CD4-positive, alpha-beta T cell treated with Interleukin-2 at 100 ng/mL for 4 hours (primary cell): ENCODE measurements at places on chromosomes 13 and 19.

- DNase-seq = no peak
Measured at GRCh38 chr13:39970177-39970846, 314.9 kb downstream of the COG6 start.

GRCh38 chr19:14118165-14119051 lies 846 bp upstream of the PRKACA start:
- DNase-seq = peak; percentile 25

GRCh38 chr13:21657538-21657937 lies 13.3 kb upstream of the FGF9 start:
- no peak for DNase-seq

DNA sequence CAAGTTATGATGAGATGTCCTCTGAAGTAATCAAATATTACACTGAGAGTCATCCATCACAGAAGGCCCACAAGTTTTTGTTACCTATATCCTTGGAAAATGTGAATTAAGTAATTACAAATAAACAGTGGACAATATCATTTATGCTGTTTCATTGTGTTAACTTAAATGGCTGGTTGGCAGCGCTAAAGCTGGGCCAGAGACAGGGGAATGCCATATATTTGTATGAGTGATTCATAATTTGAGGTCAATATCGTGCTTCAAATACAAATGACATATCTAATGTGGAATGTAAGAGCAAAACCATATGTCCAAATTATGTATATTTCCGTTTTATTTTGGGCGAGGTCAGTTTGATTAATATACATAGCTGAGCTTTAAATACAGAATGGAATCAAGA lies 1556.2 kb downstream of the SLITRK5 start:
- DNase-seq = no peak

DNA sequence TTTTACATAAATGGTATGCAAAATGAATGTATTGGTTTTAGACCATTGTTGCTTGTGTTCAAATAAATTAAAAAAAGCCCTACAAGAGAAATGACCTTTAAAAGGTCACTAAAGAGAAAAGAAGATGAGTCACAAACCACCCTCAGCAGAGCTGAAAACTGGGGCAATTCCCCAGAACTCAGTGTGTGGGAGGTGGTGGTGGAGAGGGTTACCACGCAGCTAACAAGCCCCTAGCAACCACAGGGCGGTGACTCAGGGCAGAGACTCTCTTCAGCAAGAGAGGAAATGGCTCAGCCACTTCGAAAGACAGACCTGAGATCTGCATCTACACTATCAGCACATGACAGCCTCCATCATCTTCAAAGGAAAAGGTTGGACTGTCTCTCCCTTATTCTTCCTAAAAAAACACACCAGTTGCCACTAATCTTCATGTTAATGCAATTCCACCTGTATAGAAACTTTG lies 29.4 kb upstream of the NDFIP2 start:
- peak; percentile 94 for DNase-seq

- DNase-seq = no peak
Measured at GRCh38 chr19:46404055-46404752, 9.2 kb downstream of the CCDC8 start.

DNA sequence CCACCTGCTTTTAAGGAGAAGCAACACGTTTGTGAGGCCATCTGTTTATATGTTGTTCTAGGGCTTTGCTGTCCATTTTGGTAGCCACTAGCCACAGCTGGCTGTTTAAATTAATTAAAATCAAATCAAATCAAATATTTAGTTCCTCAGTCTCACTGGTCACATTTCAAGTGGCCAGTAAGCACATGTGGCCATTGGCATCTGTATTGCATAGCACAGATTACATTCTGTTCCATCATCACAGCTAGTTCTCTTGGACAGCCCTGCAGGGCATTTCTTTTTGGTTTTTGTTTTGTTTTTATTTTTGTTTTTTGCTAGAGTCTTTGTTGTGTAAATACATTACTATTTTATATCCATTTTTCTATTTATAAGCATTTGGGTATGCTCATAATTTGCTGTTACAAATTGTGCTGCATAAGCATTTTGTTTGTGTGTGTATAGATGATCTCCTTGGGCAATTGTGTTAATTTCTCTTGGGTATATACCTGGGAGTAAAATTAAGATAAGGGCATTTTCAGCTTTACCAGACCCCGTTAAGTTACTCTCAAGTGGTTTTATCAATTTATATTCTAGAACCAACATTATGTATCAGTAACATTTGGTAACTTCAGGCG lies 31.3 kb downstream of the SAE1 start:
- DNase-seq = no peak

- DNase-seq = no peak
Measured at GRCh38 chr19:19147344-19147743, 9.1 kb upstream of the TMEM161A start.

GRCh38 chr19:53545271-53546065 lies 7.5 kb downstream of the ZNF331 start:
- DNase-seq = no peak

GRCh38 chr19:913080-913748 lies at the start of gene R3HDM4:
Gene R3HDM4 (minus strand): TSS chr19:913219. CDS start chr19:913157, 62 bp downstream.
- peak; percentile 83 for DNase-seq

- no peak for DNase-seq
Measured at GRCh38 chr19:13814550-13814949, 19.3 kb downstream of the ZSWIM4 start.

DNA sequence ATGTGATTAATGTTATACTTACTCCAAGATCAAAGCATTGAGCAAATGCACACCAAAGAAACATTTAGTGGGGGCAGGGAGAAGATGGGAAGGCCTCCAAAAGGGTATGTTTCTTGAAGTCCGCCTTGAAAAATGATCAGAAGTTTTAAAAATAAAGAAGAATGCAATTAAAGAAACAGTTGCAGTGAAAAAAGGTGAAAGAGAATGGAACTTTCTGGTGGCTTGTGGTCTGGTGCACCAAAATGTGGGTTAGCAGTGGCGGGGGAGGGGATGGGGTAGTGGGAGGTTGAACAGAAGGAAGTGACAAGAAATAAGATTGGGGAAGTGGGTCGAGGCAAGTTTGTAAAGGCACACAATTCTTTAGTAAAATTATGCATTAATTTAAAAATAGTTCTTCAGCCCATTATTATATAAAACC lies 2.5 kb downstream of the LCP1 start:
- peak; percentile 68 for DNase-seq

- peak; percentile 53 for DNase-seq
Measured at GRCh38 chr13:79194272-79194671, 211.8 kb downstream of the RBM26 start.

- DNase-seq = no peak
Measured at GRCh38 chr13:67062160-67062559, 168.0 kb downstream of the PCDH9 start.

- DNase-seq = no peak
Measured at GRCh38 chr13:21362741-21363140, 96.4 kb downstream of the ZDHHC20 start.

- DNase-seq = no peak
Measured at GRCh38 chr13:45492538-45492937, 27.8 kb downstream of the COG3 start.

DNA sequence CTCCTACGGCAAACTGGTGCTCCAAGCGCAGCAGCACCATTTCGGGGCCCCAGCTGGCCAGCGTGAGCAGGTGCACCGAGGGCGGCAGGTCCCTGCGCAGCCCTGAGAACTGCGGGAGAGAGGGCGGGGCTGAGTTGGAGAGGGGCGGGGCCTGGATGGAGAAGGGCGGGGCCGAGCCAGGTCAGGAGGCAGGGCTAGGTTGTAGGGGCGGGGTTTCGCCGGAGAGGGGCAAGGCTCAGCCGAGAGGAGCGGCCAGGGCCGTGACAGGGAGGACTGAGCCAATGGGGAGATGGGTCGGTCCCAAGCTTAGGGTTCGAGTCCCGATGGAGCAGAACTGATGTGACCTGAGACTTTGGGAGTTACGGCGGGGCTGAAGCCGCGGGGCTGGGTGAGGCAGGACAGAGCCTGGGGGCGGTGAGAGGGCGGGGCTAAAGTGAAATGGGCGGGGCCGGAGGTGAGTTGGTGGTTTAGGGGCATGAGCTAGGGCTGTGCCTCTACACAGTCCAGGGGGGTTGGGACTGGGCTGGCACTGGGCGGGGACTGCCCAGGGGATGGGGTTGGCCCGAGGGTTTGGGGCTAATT lies 19.0 kb downstream of the MAN2B1 start:
- DNase-seq = no peak

DNA sequence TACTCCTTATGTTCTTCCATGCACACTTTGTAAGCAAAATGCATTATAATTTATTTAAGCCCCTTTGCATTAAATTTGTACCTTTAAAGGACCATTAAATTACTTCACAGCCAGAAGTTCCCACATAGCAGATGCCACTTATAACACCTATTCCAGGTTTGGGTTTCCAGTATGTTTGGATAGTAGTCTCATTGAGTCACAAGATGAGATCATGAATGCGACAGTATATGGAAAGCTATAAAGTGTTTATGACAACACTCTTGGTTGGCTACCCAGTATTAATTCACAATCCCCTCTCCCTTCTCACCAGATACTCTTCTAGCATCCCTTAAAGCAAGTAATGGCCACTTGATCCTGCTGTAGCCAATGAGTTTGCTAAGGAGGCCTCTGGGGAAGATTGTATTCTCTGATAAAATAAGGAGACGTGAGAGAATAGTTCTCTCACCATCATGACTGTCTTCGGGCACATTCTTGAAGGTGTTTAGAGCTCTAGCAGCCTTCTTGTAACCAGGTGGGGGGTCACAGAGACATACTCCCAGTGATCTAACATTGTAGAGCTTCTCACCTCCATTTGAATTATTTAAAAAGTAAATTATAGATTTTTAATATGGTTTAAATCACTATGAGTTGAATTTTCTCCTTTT lies 2.8 kb upstream of the LHFPL6 start:
- DNase-seq = no peak

- DNase-seq = no peak
Measured at GRCh38 chr13:59901191-59901590, 262.5 kb downstream of the DIAPH3 start.

DNA sequence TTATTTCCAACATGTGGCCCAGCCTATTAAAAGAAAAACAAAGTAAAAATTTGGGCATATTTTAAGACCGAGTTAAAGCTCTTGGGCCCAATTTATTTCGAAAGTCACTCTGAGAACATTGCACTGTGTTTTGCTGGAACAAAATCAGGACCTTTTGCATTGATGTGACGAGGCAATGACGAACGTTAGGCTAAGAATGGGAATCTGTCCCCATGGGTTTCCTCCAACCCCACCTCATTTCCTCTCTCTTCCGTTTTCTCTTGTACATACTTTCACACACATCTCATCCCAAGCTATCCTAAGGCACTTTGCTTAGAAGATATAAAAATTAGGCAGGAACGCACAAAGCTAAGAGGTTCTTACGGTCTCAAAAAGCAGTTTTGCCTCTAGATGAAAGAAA lies 22.1 kb downstream of the EDNRB start:
- DNase-seq = no peak

DNA sequence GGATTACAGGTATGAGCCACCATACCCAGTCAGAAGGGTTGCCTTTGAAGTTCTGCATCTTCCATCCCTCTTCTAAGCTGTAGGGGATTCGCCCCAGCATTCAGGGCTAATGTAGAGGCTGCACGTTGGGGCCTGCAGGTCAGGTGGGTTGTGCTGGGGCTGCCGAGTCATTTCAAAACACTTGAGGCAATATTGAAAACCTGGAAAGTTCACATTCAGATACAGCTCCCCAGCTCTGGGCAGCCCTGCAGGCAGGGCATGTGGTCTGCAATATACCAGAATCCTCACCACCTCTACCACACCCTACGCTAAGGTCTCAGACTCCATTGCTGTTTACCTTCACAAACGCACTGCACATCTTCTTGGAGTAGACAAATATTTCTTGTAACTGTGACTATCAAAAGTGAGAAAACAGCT lies 24.6 kb downstream of the CCNE1 start:
- peak; percentile 17 for DNase-seq
